ENCODE measurements at places on chromosomes 1 and 21.

GRCh38 chr1:190940951-190941350, 463.3 kb upstream of the BRINP3 start:
- DNase-seq = no peak

DNA sequence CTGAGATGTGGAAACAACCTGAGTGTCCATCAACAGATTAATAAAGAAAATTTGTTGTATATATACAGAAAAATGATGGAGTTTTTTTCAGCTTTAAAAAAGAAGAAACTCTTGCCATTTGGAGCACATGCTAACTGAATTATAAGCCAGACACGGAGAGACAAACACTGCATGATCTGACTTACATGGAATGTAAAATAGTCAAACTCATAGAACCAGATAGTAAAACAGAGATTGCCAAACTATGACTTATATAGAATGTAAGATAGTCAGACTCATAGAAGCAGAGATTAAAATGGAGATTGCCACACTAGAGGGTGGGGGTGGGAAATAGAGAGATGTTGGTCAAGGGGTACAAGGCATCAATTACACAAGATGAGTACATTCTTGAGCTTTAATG, 1786.6 kb downstream of the PLA2G4A start:
- no peak for DNase-seq

DNA sequence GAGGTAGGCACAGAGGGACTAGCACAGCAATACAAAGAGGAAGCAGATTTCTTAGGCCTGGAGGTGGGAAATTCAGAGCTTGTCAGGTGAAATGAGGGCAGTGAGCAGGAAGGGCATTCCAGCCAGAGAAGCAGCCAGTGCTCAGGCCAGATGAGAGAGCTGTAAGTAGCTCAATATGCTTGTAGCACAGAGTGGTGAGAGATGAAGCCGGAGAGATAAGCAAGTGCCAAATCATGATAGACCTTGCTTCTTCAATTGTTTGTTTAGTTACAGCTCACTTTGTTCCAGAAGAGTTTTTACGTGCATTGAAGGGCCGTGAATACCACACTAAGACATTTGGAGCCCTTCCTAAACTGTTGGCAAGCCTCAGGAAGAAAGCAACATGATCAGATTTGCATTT, 42.0 kb upstream of the ADAMTS1 start:
- DNase-seq = no peak

DNA sequence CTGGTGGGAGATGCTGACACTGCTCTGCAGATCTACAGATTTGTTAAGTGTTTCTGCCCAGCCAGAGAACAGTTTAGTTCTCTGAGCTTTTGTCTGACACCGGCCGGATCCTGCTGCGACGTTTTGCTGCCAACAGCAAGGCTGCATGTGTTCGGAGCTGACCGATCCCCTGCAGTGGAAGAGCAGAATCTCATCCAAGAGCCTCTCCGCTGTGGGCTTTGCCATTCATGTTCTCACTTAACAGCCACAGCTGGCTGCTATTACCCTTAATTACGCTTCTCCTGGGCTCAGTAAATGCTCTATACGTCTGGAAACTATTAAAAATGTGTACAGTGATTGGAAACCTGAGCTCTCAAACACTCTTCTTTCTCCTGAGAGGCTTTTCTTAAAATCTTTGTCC, 105.3 kb downstream of the BCAR3 start:
- no peak for DNase-seq

DNA sequence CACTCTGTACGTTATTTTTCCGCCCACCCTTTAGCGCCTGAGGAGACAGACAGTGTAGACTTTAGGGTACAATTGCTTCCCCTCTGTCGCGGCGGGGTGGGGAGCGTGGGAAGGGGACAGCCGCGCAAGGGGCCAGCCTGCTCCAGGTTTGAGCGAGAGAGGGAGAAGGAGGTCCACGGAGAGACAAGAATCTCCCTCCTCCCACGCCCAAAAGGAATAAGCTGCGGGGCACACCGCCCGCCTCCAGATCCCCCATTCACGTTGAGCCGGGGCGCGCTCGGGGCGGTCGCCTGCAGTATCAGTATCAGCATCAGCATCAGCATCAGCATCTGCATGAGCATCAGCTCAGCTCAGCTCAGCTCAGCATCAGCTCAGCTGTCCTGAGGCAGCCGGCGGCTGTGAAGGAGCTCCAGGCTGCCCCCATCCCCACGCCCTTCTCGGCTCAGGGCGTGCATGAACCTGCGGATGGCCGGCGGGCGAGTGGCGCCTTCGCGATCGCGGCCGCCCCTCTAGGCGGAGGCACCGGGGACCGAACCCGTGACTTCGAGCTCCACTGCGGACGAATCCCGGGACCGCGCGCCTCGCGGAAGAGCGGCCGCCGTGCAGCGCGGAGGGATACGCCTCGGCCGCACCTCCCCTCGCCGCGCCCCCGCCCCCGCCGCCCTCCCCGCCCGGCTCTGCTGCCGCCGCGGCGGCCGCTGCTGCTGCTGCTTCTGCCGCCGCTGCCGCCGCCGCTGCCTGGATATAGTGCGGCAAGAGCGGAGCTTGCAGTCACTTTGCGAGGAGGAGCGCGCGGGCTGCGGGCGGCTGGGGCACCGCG, at the start of gene NCAM2:
Gene NCAM2, plus strand, starts transcription at position 774 of the 820 bp plus-strand sequence.
- DNase-seq = no peak

DNA sequence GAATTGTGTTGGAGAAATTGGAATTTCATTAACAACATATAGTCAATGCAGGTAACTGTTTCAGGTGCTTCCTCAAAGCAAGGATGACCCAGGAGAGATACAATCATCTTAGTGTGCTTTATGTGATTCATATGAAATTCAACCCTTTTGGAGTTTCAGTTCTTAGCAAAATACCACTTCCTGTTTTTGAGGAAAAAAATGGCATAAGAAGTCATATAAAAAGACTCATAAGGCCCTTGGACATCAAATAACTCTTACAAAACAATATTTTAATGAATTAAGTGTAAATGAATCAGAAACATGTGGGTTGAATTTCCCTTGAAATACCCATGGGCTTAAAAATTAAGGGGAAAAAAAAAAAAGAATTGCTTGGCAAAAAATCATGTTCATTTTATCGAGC, 926.6 kb downstream of the LTN1 start:
- no peak for DNase-seq
